Fibroblast of gingiva (primary cell): ENCODE measurements at places on chromosomes 2 and 18.

- no peak for DNase-seq
These were observed 455.5 kb upstream of the MEIS1 start for GRCh38 chr2:65979446-65979845.

GRCh38 chr2:579961-580360 is 97.2 kb downstream of the TMEM18 start:
- DNase-seq, result no peak

GRCh38 chr2:69149631-69150215 is 136.7 kb downstream of the ANTXR1 start:
- peak; percentile 38 for DNase-seq

GRCh38 chr2:5756272-5756671 is 64.1 kb downstream of the SOX11 start:
- no peak for DNase-seq

DNA sequence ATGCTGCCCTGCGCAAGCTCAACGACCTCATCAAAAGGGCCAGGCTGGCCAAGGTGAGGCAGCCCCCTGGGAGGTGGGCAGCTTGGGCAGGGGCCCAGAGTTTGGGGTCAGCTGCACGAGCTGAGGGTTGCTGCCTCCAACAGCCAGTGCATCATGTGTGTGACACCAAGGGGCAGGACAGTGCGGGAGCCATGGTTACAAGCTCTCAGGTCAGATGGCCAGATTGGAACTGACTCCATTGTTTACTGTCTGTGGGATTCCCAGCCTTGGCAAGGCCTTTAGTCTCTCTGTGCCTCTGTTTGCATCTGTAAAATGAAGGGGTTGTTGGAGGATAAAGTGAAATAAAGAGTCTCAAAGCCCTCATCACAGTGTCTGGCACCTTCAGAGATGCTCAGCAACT is 26.9 kb downstream of the EHD3 start:
- no peak for DNase-seq

DNA sequence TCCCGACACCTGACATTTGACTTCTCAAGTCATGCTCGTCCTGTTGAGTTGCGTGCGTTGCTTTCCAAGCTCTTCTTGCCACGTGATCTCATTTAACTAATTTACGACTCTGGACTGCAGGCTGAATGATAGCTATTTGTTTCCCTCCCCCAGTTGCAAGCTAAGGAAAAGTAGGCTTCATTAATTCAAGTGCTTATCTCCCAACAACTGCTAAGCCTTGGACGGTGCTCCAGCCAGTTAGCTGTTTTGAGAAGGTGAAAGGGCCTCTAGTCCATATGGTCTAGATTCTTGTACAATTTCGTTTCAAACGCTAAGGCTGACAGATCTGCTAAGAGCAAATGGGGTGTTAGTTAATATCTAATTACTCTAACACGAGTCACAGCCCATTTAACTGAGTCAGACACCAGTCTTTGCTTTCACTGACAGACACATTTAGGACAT is 21.1 kb downstream of the GPR45 start:
- DNase-seq, result no peak

DNA sequence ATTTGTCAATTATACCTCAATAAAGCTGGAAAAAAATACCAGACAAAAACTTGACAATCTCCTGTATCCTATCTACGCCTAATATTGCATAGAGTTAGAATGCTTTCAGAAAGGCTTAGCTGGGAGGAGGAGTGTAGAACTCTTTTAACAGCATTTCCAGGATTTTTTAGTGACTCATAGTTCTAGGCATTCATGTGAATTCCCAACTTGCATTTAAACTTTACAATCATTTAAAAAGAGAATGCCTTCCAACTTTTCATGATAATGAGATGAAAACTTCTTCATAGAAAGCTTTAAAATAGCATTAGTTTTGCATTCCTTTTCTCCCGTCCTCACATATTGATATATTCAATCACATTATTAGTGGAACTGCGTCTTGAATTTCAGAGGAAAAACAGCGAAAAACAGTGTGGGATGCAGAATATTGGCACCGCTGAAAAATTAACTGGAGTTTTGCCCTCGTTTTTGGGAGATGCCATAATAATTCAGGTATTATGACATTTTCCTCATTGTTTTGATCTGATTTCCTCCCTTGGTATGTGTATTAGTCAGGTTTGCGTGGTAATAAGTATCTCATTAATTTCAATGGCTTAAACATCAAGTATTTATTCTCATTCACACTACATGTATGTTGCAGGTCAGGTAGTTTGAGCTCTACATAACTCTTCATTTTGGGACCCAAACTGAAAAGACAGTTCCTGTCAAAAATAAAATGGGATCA is 293.2 kb upstream of the FIGN start:
- DNase-seq, result peak; percentile 8

GRCh38 chr2:6960659-6961058 is 43.4 kb downstream of the RNF144A start:
- DNase-seq, result peak; percentile 91

DNA sequence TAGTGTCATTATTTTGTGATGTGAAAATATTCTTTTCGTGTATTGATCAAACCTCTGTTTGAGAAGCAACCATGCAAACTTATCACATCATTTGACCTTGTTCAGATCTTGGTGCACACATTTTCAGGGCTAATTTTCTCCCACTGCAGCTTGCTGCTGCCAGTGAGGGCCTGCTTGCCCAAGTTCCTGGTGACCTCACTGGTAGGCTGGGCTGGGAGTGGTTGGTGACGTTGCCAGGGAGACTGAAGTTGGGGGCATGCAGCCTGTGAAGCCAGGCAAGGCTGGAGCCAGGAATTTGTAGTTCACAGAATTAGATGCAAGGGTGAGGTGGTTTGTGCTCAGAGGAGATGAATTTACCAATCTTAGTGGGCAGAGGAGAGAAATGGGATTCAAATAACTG is 38.5 kb downstream of the PARD3B start:
- no peak for DNase-seq

DNA sequence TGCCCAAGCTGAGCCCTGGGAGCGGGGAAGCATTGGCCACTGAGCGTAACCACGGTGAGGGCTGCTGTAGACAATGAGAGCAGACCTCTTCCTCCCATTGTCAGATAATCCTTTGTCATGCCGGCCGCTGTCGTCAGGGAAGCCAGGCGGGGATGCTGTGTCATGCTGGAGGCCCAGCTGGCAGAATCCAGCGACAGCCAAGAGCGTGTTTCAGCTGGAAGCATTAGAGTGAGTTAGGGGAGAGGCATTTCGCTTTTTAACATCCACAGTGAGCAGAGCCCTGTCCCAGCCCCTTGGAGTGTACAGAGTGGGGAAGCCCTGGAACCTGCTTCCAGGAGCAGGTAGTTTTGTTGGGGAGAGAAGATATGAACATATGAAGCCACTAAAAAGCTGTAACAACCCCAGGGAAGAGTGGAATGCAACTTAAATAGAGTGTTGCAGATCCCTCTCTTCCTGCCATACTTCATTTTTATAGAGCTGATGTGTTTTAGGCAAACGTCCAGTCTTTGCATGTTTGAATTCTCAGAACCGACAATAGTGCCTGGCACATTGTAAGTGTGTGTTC is 7.0 kb downstream of the CTIF start:
- DNase-seq, result peak; percentile 76

- peak; percentile 54 for DNase-seq
These were observed 10.3 kb downstream of the SCN1A start for GRCh38 chr2:166117491-166117890.

- no peak for DNase-seq
These were observed 50.5 kb downstream of the GAREM1 start for GRCh38 chr18:32420084-32420750.

DNA sequence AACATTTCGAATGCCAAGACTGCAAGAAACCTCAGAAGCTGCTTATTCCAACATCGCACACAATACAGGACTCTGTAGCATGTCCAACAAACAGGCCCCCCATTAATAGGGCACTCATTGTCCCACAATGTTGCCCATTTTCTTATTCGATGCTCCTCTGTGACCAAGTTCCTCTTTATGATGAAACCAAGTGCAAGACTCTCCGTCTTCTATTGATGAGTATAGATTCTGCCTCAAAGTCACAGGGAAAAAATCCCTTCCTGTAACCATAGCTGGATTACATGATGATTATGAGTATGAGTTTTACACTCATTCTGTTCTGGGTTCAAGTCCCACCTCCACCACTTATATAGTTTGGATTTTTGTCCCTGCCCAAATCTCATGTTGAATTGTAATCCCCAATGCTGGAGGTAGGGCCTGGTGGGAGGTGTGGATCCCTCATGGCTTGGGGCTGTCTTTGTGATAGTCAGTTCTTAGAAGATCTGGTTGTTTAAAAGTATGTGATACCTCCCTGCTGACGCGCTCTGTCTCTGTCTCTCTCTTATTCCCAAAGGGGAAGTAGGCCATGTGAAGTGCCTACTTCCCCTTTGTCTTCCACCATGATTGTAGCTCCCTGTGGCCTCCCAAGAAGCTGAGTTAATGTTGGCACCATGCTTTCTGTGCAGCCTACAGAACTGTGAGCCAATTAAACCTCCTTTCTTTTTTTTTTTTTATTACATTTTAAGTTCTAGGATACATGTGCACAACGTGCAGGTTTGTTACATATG is 148.7 kb downstream of the OSR1 start:
- no peak for DNase-seq

GRCh38 chr18:9095297-9096006 is 7.0 kb upstream of the NDUFV2 start:
- DNase-seq, result peak; percentile 16

- peak; percentile 17 for DNase-seq
These were observed 28.2 kb upstream of the BCL11A start for GRCh38 chr2:60581433-60582282.

- no peak for DNase-seq
These were observed 68.2 kb downstream of the ZNF516 start for GRCh38 chr18:76426737-76427305.

DNA sequence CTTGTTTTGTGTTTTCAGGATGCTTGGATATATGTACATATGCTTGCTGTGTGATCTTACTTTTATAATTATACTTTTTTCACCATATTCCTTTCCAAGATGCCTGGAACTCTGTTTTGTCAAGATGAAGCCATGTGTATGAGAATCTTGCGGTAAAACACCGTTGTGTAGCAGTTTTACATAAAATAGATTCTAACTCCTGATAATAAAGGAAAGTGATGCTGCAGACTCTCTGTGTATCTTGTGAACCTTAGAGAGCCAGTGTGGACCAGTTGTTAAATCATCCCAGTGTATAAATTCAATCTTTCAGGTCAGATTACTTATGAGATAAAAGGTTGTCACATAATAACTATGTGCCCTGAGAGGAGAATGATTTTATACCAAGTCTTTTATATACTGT is 12.5 kb upstream of the ITGA4 start:
- DNase-seq, result no peak

- DNase-seq, result no peak
These were observed 3.2 kb downstream of the GALNT5 start for GRCh38 chr2:157260533-157261198.

GRCh38 chr2:17620280-17620679 is 79.8 kb downstream of the VSNL1 start:
- DNase-seq, result no peak

DNA sequence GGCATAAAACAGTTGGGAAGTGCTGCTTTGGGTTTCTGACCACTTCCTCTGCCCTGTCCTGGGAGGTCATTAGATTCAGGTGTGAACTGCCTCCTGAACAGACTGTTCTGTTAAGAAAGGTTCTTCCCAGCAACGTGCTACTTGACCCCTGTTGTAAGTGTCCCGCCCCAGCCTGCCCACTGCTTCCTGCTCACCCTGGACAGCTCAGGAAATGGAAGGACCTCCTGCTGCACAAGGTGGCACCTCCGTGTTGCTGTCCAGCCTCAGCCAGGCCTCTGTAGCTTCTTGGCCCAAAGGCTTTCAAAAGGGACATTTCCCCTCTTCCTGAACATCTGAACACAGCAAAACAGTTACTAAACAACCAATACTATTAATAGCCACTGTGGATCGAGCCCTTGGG is 5.3 kb downstream of the TOGARAM2 start:
- no peak for DNase-seq

- DNase-seq, result no peak
These were observed 137.0 kb upstream of the HS6ST1 start for GRCh38 chr2:128455721-128456050.

GRCh38 chr2:121356058-121356640 is 71.1 kb upstream of the TFCP2L1 start:
- peak; percentile 64 for DNase-seq

DNA sequence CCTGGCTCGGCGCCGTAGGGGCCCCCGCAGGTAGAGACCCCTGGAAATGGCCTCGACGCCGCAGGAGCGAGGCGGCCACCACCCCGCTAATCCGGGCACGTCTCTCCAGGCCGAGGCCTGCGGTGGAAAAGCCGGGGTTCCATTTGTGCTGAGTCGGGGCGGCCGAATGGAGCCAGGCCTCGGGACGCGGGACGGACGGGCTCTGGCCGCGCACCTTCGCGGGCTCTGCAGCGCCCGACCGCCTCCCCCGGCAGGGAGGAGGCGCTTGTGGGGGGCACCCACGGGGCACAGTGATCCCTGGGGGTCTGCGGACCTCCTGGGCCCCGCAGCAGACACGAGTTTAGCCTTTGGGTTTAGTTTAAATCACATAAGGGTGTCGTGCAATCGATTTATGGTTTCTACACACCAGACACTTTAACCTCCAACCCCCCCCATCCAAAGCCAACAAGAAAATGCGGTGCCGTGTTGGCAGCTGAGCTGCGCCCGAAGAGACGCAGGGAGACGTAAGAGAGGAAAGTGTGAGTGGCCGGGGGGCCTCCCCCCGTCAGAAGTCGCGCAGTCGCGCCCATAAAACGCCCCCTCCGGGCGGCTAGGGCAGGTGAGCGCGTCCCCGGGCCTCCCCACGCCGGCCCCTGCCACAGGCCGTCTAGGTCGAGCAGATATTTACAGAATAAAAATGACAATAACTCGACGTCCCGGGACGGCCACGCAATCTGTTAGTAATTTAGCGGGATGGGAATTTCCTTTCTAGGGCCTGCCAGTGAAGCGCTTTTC is 1.0 kb upstream of the NFATC1 start:
- DNase-seq, result peak; percentile 57

GRCh38 chr2:206802654-206803514 is 37.5 kb downstream of the FASTKD2 start:
- no peak for DNase-seq

- DNase-seq, result no peak
These were observed 77.1 kb downstream of the CYRIA start for GRCh38 chr2:16588565-16588964.

DNA sequence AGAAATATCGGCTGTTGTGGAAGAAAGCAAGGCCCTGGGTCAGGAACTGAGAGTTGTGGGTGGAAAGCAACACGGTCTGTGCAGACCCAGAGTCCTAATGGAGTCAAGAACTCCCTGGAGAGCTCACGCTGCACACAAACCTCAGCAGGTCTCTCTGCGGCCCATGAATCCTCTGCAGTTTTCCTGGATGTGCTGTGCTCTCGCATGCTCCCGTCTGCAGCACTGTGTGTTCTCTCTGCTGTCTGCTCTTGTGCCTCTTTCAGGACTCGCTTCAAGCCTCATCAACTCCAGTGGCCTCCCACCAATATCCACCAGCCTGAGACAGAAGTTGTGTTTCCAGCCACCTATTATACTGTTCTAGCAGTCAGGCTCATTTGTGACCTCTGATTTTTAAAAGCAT is 24.3 kb downstream of the RNU4ATAC start:
- DNase-seq, result no peak
